ENCODE measurements at places on chromosomes 4 and X.

GRCh38 chrX:19991350-19991718 is 473 bp upstream of the BCLAF3 start:
- DNase-seq = no peak

DNA sequence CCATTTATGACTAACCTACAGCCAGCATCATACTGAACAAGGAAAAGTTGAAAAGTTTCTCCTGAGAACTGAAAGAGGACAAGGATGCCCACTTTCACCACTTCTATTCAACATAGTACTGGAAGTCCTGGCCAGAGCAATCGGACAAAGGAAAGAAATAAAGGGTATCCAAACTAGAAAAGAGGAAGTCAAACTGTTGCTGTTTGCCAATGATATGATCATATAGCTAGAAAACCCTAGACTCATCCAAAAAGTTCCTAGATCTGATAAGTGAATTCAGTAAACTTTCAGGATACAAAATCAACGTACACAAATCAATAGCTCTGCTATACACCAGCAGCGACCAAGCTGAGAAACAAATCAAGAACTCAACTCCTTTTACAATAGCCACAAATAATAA is 64.5 kb downstream of the CENPC start:
- DNase-seq = no peak

DNA sequence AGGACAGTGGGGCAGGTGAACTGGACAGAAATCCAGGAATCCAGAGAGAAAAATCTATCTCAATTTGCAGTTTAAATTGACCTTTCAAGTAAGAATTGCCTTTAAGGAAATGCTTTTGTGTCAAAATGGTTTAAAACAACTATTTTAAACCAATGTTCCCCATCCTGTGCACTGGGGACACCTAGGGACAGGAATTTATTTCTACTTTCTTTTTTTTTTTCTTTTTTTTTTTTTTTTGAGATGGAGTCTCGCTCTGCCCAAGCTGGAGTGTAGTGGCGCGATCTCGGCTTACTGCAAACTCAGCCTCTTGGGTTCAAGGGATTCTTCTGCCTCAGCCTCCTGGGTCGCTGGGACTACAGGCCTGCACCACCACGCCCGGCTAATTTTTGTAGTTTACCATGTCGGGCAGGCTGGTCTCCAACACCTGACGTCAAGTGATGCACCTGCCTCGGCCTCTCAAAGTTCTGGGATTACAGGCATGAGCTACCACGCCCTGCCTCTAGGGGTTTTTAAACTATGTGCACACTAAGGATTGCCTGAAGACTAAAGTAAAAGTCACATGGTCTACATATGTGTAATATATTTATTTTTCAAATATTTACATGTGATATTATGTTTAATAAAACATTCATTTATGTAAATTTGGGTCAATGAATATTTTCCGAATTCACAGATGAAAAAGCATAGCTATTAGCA is 1213.4 kb downstream of the STIM2 start:
- DNase-seq = no peak

GRCh38 chrX:50617183-50617582 is 146.6 kb upstream of the DGKK start:
- DNase-seq = no peak

DNA sequence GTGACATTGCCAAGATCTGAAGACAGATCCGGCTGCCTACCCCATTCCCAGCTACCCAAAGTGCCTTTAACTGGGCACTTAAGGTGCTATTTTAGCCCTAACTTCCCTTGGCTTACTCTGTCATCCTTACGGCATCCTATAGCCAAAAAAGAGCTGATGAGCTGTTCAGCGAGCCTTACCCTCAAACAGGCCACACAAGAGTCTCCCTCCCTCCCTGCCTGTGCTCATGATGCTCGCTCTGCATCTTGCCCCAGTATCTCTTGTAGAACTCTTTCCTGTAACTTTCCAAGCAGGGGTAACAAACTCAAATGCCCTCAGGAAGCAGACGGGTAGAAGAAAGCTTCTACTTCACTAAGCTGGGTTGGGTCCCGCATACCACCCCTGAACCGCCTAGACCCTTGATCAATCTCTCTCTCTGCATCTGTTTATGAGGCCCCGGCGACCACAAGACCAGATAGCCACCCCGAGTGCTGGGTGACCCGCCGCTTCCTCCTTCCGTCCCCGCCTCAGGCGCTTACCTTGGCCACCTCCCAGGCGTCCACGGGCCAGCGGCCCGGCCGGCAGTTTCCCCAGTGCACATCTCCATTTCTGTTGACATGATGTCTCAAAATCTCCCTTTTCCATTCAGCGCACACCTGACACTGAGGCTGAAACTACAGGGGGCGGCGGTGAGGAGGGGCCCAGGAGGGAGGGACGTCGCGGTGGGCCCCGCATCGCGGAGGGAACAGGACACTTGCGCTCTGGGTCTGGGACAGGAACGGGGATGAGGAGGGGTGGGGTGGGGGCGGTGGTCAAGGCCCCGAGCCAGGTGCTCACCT is 663 bp downstream of the CXorf38 start:
- no peak for DNase-seq

GRCh38 chrX:69317721-69318120 is 152.5 kb upstream of the PJA1 start:
- DNase-seq = no peak

All from substantia nigra (tissue), 51 donors.